ENCODE measurements at places on chromosomes 1 and 21.

- no peak for DNase-seq
These were observed 37.0 kb downstream of the TM2D1 start for GRCh38 chr1:61687901-61688300.

DNA sequence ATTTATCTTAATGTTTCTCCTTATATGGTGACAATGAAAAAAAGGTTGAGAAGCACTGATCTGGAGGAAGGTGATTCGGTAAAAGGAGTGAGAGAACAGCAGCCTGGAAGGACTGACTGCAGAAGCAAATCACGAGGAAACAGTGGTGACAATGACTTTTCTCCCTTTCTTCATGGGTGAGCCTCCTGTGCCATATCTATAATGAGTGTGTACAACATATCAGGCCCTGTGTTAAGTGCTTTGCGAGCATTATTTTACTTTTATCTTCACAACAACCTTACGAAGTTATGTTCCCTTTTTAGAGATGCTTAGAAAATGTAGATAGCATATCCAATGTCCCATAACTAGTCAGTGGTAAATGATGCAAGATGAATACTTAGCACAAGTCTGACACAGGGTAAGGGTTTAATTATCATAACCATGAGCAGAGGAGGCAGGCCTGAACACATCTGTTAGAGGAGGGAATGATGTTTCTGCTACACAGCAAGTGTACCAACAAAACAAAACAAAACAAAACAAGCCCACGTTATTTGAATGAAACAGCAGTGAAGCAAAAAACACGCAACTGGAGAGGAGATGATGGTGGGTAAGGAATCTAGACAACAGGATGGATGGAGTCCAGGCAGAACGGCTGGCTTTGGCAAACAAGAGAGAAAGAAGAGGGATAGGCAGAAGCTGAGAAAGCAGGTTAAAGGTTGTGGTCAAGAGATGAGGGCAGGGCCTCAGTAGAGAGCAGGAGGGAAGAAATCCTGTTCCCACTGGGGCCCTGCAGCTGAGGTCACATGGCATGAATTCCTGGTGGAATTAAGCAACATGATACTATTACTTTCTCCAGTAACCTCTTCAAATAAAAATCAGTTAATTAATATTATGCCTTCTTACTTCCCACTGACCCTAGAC, 29.6 kb downstream of the GNG12 start:
- DNase-seq: no peak

GRCh38 chr1:113990961-113991360, 11.7 kb downstream of the OLFML3 start:
- no peak for DNase-seq

- no peak for DNase-seq
These were observed 342.8 kb upstream of the KAZN start for GRCh38 chr1:14255711-14256110.

- DNase-seq: no peak
These were observed 187.1 kb upstream of the CACYBP start for GRCh38 chr1:174812656-174813055.

- no peak for DNase-seq
These were observed 23.7 kb downstream of the VANGL1 start for GRCh38 chr1:115665319-115666096.

DNA sequence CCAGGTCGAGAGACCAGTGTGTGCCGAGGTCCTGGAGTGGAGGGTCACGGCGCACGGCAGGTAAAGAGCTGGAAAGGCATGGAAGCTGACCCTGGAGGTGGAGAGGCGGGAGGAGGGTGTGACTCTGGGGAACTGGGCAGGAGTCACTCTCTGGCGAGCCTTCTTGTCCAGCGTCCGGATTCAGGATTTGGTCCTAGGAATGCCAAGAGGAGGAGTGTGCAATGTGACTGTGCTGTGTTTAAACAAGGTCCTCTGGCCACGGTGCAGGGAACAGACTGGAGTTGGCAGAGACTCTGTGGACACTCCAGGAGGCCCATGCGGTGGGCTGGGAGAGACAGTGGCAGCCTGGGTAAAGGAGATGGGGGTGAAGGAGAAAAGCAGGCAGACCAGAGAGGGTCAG, 64.2 kb upstream of the CASZ1 start:
- no peak for DNase-seq

GRCh38 chr1:118115567-118116295, 69.3 kb downstream of the SPAG17 start:
- no peak for DNase-seq

DNA sequence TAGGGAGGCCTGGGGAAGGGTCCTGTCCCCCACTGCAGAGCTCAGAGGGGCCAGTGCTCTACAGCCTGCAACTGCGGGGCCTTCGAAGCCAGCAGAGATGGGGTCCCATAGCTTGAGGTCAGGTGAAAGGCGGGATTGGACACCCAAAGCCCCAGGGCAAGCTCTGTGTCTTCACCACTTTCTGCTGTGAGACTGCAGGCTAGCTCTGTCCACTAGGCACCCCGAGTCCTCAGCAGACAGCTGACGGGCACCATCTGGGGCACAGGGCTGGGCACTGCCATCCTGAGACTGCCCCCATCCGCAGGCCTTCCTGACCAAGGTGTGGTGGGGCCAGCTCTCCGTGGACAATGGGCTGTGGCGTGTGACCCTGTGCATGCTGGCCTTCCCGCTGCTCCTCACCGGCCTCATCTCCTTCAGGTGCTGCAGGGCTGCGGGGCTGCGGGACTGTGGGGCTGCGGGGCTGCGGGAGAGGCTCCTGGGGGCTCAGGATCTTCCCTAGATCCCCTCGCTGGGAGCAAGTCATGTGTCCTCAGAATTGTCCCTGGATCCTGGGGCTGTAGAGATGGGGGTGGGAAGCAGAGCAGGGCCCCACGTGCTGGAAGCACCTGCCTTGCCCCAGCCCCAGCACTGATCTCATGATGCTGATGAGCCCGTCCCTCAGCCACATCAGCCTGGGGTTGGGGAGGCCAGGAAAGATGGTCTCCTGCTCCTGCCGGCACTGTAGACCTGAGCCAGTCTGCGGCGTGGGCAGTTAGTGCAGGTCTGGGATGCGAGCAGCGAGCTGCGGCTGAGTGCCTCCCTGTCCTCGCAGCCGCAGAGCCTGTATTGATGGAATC, 46.8 kb downstream of the TRPM2 start:
- no peak for DNase-seq

DNA sequence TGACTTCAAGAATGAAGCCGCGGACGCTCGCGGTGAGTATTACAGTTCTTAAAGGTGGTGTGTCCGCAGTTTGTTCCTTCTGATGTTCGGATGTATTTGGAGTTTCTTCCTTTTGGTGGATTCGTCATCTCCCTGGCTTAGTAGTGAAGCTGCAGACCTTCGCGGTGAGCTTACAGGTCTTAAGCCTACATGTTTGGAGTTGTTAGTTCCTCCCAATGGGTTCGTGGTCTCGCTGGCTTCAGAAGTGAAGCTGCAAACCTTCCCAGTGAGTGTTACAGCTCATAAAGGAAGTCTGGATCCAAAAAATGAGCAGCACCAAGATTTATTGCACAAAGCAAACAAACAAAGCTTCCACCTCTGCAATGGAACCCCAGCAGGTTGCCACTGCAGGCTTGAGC, 14.7 kb downstream of the LDLRAD1 start:
- no peak for DNase-seq
